ENCODE measurements at places on chromosomes 16 and 17.

GRCh38 chr17:61822326-61823285 lies 40.7 kb downstream of the BRIP1 start:
- DNase-seq: no peak

DNA sequence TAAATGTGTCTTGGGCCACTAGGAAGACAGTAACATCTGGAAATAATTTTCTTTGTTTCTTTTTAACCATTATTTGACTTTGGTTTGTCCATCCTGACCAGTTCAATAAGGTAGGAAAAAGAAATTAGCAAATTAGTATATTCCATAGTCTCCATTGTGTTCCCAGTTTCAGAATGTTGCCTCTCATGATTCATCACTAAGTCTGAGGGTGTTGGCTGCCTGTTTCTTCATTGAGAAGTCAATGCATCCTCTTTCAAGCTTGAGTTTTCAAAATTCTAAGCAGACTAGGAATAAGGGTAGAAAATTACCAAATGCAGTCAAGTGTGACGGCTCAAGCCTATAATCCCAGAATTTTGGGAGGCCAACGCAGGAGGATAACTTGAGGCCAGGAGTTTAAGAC lies 41.9 kb downstream of the ZFHX3 start:
- no peak for DNase-seq

GRCh38 chr16:78199325-78200022 lies 100.0 kb downstream of the WWOX start:
- no peak for DNase-seq

DNA sequence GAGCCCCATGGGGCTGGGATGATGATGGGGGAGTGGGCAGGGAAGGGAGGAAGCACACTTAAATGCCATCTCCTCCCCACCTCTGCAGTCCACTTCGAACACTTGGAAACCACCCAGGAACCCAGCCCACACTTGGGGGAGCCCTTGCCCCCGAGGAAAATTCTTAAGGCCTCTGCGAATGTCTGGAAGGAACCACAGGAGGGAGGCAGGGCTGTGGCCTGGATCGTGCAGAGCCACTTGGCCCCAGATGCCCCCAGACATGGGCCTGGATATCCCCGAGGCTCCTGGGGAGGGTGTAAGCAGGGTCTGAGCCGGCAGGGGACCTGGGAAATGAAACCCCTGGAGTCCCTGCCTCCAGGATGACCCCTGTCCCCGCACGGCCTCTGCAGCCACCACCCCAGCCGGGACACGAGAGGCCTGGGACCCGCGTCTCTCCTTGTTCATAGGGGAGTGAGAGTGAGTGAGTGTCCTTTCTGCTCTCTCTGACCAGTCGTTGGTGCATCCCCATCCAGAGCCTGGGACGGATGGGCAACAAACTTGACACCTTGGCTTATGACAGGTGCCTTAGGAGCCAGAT lies 11.8 kb upstream of the MTSS2 start:
- no peak for DNase-seq

- no peak for DNase-seq
These were observed 41.5 kb downstream of the CYB5B start for GRCh38 chr16:69465881-69466280.

DNA sequence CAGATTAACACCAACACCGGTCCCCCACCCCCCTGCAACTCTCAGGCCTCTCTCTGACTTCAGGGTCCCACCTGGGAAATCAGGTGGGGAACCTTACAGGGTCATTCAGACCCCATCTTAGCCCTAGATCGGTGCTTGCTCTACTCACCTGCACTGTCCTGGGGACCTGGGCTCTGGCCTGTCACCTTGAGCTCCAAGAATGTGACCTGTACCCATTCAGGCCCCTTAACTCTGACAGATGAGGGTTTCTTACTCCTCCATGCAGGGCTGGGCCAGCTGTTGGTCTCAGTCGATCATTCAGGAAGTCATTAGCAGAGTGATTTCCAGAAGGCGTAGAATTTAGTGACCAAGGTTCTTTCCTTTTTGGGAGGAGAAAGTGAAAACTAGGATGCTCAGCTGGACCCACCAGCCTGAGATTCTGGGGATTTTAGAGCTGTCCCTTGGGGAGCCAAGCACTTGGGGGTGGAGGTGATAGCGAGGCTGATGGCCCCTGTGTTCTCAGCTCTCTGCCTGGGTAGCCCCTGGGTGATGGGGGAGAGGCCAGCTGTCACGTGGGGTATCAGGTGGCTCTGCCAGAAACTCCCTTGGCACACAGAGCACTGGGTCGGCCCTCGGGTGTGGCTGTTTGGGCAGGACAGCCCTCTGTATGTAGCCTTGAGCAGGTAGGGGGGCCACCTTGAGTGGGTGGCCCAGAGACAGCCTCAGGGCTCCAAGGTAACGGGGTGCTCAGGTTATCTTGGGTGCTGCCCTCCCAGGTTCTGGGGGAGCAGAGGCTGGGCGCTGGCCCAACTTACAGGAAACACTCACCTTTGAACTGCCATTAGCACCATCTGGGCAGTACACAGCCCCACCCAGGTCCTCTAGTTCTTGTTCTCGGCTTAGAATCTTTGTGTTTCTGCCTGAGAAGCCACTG lies 724 bp downstream of the MVP start:
- DNase-seq: no peak

DNA sequence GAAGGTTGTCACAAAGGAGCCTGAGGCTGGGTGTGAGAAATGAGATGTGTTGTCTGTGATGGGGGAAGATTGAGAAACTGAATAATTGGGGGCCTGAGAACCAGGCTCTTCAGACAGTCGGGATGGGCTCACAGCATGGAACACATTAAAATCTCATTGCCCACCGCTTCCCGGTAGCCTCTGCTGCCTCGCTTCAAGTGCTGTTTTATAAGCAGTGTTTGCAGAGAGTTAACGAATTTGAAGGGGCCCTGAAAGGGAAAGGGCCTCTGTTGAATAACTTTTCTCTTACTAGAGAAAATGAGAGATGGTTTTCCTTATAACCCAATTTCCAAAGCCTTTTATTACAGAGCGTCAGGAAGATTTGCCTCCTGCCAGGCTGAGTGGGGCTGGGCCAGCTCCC lies 258.8 kb upstream of the ASIC2 start:
- DNase-seq: no peak

GRCh38 chr16:87374313-87374712 lies 9.3 kb downstream of the FBXO31 start:
- no peak for DNase-seq

DNA sequence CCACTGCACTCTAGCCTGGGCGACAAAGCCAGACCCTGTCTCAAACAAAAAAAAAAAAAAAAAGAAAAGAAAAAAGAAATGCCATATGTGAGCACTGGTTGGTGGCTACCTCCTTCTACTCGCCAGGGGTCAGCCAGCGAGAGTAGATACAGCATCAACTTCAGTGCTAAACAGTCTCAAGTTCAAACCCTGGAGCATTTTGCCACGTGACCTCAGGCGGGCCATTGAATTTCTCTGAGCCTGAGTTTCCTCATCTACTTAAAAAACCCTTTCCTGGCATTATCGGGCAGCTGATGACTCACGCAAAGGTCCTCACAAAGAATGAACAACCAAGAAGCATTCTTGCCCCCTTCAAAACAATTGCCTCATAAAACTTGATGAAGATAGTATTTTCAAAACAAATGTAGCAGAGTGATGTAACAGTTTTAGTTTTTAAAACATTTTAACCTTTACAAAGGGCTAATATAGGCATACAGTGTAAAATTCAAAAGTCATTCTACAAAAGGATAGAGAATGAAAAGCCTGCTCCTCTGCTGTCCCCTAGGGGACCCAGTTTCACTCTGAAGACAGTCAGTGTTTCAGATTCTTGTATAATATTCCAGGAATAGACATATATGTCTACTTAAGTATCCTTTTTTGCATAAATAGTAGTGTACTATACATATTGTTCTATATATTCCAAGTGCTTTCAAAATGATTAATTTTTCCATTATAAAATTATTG lies 28.4 kb downstream of the DNAH2 start:
- DNase-seq: no peak

DNA sequence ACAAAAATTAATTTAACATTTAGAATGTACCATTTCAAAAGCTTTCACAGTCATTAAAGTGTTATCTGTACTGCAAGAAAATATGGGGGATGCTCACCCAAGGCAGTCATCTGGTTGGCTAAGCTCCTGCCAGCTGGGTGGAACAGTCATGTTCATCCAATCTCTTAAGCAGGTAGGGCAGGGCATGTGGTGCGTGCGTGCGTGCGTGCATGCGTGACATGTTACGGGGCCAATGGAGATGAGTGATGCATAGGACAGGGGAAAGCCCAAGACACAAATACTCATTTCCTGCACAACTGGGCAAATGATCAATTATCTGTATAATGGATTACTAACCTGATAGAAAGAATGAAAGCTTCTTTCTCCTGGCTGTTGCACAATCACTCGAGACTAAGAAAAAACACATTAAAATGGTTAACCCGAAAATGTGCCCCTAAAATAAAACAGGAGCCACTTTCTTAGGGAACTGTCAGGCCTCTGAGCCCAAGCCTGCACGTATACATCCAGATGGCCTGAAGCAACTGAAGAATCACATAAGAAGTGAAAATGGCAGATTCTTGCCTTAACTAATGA lies 104.4 kb downstream of the MYO1D start:
- DNase-seq: no peak

GRCh38 chr16:47059991-47060390 lies 83.8 kb downstream of the NETO2 start:
- DNase-seq: no peak

DNA sequence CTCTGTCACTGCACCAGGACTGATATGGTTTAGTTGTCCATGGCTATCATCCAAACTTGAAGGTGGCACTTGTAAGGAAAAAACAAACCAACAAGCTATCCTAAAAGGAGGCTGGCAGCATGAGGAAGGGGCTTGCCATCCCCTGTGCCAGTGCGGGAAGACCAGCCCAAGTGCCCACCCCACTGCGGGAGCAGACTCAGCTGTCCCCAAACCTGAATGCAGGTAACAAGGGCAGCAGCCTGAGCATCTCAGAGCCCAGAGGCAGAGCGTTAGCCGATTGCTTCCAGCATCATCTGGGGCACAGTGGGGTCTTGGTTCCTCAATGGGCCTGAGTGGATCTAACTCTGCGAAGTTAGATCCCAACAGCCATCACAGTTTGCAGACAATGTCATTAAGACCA lies 29.2 kb upstream of the C16orf78 start:
- DNase-seq: no peak

GRCh38 chr16:22008215-22009059 lies 526 bp downstream of the MOSMO start:
- DNase-seq: no peak

GRCh38 chr16:84959045-84959576 lies 52.2 kb downstream of the ZDHHC7 start:
- DNase-seq: no peak

- DNase-seq: no peak
These were observed 162.7 kb upstream of the ZNF267 start for GRCh38 chr16:31710880-31711279.

DNA sequence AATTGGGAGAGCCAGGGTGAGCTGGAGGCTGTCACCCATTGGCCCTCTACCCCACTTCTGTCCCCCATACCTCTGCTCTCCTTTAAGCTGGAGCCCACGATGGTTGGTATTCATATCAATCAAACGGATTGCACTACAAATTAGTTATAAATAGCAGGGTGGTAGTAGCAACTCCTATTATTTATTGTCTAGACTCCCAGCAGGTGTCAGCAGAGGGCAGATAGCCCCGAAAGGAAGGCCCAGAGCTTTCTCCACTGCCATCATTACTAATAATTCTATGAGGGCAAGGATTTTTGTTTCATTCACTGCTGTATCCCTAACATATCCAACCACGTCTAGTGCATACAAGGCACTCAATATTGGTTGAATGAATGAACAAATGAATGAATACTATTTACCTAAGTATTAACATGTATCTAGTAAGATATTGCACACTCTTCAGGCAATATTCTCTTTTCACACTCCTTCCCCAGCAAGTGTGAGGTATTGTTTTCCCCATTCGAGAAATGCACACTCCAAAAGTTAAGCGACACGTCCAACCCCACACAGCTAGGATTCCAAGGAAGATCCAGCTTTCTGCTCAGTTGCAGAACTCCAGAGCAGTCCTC lies 6.3 kb downstream of the C17orf50 start:
- no peak for DNase-seq

- DNase-seq: peak; percentile 59
These were observed at the start of gene CBX2 for GRCh38 chr17:79777894-79778503. Gene CBX2, plus strand, starts transcription at chr17:79778148. Its CDS starts 88 bp downstream, at chr17:79778236.

Measured in stimulated activated CD8-positive, alpha-beta memory T cell treated with anti-CD3 and anti-CD28 coated beads, Interleukin-4, amount 100 ng/mL, for 1 hour (primary cell).